SJCRH30 (cell line): ENCODE measurements at places on chromosomes 6 and 20.

GRCh38 chr6:6781172-6781872 lies 192.8 kb downstream of the LY86 start:
- no peak for DNase-seq

- no peak for DNase-seq
Measured at GRCh38 chr6:101630941-101631340, 237.4 kb downstream of the GRIK2 start.

DNA sequence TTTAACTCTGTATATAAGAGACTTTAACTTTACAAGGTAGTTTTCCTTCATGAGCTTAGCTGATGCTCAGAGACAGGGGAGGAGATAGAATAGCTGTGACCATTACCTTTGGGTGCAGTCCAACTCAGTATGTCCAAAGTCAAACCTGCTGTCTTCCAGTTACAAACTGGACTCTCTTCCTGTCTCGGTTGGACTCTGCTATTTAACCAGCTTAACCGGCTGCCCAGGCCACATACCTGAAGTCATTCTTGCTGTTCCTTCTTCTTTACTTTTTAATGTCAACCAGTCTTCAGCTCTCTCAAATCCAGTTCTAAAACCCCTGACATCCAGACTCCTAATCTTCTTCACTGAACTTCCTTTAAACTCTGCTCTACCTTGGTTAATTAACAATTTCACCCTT lies 138.3 kb upstream of the TSHZ2 start:
- DNase-seq: no peak

DNA sequence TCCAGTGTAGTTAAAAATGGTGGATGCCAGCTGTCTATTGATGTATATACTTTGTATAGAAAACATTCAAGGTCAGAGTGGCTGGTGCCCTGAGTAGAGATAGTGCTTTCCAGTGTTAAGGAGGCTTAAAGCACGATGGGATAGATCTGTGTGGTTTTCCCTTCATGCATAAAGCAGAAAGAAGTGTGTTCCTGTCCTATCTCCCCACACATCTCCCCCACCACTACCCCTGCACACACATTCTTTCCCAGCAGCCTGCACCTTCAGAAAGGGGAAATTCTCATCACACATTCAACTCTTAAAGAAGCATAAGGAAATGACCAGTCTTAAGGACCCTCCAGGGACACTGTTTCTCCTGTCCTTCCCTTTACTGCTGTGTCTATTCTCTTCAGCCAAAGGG lies 221.7 kb upstream of the TAB2 start:
- no peak for DNase-seq

GRCh38 chr20:10374036-10374435 lies 60.0 kb downstream of the MKKS start:
- no peak for DNase-seq

- peak; percentile 66 for DNase-seq
Measured at GRCh38 chr6:31737315-31737990, 1.1 kb upstream of the CLIC1 start.
